AG04449 (cell line): ENCODE measurements at places on chromosomes 2 and 18.

GRCh38 chr2:98372121-98372520 is 25.9 kb downstream of the CNGA3 start:
- DNase-seq, result no peak

GRCh38 chr2:184589261-184589660 is 9.1 kb upstream of the ZNF804A start:
- no peak for DNase-seq

DNA sequence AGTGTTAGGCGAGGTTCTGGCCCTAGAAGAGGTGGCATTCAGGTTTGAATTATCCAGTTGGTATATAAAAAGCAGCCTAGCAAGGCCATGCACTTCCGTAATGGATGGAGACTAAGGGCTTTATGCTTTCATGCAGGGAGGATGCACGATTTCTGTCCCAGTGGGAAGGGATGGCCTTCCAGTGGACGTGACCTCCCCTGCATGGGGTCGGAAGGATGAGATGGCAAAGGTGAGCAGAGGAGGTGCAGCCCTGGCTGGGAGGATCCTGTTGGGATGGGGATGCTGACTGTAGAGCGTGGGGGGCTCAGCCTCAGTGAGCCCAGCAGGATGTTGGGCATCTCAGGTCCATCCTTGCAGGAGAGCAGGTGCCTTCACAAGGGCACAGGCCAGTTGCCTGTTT is 4.8 kb downstream of the ASB18 start:
- no peak for DNase-seq

DNA sequence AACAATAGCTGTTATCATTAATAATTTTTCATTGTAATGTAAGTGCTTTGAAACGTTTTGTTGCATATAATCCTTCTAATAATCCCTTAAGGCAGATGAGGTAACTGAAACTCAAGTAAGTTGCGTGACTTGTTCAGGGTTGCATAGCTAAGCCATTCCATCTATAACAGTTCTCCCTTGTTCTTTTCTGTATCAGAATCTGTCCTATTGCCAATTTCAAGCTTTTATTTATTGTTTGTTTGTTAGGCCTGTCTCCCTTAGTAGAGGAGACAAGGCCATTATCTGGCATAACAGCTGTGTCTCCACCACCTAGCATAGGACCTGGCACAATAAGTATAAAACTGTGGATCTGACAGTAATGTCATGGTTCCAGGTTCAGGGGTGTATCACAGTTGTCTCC is 19.4 kb downstream of the BABAM2 start:
- DNase-seq, result no peak

DNA sequence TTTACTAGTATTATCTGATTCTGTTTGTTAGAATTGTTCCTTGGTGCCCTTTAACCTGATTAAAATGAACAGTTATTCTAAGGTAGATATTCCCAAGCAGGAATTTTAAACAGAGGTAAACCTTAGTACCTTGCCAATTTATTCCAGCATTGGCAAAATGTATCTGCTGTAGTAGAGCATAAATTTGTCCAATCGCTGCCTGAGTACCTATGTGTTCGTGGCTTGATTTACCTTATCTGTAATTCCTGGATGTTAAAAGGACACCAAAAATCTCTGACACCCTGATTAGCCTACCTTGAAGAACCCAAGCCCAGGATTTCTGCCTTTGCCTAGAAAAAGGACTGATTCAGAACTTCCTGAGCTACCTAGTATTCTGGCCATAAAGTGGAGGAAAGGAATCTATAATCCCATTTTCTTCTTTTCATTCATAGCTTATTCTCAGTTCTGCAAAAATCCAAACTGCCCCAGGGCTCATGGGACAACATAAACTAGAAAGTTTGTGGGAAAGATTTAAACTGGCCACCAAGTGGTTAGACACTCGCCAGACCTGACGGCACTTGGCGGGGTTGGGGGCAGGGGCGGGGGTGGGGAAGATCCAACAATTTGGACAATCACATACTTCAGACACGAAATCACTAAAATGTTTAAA is 16.2 kb upstream of the ZCCHC2 start:
- no peak for DNase-seq

DNA sequence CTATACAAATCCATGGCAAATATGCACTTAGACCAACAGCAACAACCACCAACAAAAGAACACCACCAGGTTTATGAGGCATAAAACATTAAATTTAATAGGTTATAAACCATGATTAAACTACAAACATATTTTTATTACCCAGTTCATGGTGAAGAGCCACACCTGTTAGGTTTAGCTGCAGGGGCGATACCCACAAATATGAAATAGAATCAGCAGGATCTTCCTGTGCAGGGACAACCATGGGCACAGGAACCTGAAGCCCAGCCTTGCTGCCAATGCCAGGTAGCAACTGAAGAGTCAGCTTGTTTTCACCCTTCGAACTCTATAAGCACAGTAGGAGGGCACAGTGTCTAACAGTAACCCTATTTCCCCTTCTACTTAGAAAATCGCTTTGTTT is 675.0 kb downstream of the SATB2 start:
- DNase-seq, result no peak

DNA sequence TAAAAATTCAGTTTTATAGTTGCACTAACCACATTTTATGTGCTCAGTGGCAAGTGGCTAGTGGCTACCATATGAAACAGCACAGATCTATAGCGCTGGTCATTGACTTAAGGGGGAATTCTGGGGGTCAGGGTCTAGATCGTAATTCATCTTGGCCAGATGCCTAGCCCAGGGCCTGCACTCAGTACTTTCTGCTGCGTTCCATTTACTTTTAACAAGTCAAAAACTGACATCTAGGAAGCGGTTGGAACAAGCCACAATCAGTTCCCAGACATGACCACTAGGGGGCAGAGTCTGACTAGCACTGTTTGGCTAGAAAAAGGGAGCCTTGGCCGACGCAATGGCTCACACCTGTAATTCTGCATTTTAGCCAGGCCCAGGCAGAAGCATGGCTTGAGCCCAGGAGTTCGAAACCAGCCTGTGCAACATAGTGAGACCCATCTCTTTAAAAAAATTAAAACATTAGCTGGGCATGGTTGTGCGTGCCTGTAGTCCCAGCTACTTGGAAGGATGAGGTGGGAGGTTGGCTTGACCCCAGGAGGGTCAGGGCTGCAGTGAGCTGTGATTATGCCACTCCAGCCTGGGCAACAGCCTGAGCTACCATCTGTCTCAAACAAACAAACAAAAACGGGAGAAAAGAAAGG is 9.0 kb upstream of the TMBIM1 start:
- DNase-seq, result no peak

GRCh38 chr2:46561731-46562450 is 82.5 kb downstream of the TMEM247 start:
- DNase-seq, result no peak

DNA sequence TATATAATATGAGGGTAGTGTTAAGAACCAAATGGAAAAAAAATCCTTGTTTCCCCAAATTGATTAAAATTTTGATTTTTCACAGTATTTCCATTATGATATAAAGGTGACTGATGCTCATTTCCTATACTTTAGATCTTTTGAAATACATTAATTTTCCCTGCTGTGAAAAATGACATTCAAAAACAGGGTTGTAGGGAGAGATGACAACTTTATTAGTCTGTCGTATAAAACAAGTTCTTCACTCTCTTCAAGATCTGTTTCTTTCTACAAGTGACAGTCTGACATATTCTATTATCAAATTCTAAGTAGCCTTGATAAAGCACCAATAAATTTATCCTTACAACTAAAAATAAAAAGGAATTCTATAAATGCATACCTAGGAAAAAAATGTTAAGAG is 45.3 kb upstream of the VWC2L start:
- no peak for DNase-seq

DNA sequence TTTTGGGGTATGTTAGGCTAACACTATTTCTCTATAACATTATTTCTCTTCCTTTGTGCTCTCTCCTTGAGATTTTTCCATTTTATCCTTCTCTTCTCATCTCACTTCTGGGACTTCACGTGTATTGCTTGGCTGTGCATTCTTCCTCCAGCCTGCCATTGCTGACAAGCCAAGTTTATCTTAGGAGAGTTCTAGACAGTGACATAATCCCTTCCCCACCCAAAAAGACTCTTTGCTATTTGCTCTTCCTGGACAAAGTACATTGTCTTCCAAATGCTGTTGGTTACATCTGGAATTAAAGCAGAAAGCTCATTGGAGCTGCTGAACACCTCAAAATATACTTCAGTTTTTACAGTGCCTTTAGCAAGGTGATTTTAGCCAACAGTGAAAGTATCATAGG is 8.9 kb downstream of the TSPYL6 start:
- no peak for DNase-seq

- DNase-seq, result no peak
Measured at GRCh38 chr2:172878260-172878659, 142.6 kb downstream of the RAPGEF4 start.

DNA sequence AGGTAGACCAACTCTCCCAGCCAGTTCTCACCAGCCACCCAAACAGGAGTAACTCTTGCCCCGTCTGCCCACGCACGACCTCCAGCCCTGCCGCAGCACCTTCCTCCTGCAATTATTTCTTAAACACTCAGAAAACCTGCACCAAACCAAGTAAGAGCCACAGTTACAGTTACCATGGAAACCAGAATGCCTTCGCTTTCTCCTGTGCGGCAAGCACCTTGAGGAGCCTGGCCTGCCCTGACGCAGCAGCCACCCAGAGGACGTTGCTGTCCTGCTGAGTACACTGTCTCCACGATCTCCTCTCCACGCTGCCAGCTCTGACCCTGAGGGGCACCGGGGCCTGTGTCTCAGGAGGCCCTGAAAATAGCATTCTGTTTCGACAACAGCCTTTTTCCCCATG is 94.3 kb upstream of the SMIM21 start:
- no peak for DNase-seq

GRCh38 chr2:187369471-187369870 is 78.6 kb downstream of the CALCRL start:
- DNase-seq, result no peak

- DNase-seq, result no peak
Measured at GRCh38 chr18:60623331-60623730, 250.8 kb upstream of the MC4R start.

- DNase-seq, result no peak
Measured at GRCh38 chr18:65753520-65753919, 2.7 kb downstream of the CDH7 start.

- no peak for DNase-seq
Measured at GRCh38 chr2:239260546-239261327, 140.1 kb downstream of the HDAC4 start.

- no peak for DNase-seq
Measured at GRCh38 chr2:119517433-119517832, 6.8 kb downstream of the SCTR start.

- DNase-seq, result no peak
Measured at GRCh38 chr18:49968644-49969309, 155.4 kb upstream of the ACAA2 start.

DNA sequence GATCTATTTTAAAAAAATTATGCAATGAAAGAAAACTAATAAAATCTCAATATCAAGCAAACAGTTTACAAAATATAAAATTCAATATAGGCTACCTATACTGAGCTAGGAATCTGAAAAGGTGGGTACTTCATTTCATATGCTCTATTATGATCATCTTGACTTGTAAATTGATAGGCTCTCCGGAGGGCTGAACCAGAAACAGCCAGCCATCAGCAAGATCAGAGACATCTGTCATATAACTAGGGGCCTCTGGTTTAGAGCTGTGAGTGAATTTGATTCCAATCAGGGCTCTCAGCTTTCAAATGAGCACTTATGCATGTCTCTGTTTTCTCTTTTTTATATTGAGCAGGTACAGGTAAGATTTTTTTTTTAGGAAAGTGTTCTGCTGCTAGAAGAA is 114.2 kb downstream of the SPHKAP start:
- DNase-seq, result no peak

GRCh38 chr2:231541645-231542044 is 11.4 kb upstream of the NMUR1 start:
- DNase-seq, result no peak

GRCh38 chr18:62033207-62033606 is 140.4 kb upstream of the RNF152 start:
- no peak for DNase-seq

DNA sequence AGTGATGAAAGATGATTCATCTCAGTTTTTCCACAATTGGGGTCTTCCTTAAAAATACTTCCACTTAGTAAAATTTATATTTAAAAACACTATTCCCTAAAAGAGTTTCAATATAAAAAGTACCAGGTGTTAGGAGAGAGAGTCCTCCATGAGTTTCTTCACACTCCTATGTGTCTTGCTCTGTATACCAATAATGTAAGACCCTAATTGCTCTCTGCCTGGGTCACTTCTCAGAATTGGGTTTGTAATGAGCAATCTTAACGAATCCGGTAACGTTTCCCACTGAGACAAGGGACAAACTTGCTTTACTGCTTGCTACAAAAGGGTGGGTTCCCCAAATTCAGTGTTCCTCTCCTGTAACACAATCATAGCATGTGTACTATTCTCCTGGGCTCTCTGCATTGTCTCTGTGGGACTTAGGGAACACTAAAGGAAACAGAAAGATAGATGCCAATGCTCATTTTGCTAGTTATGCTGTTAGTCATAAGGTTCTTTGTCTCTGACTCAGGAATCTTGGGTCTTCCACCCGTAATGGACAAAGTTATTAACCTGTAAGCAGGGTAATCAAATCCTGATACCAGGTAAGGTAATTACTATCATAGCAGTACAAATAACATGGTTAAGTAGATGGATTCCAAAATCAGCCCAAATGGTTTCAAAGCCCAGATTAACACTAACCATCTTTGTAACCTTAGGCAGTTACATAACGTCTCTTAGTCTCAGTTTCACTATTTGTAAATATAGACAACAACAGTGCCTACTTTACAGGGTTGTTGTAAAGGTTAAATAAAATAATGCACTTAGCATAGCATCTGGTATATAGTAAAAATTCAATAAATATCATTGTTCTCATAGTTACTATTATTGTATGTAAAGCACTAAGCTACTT is 46.3 kb downstream of the ITSN2 start:
- DNase-seq, result peak; percentile 4

GRCh38 chr18:8286303-8286702 is 322.9 kb upstream of the RAB12 start:
- no peak for DNase-seq

DNA sequence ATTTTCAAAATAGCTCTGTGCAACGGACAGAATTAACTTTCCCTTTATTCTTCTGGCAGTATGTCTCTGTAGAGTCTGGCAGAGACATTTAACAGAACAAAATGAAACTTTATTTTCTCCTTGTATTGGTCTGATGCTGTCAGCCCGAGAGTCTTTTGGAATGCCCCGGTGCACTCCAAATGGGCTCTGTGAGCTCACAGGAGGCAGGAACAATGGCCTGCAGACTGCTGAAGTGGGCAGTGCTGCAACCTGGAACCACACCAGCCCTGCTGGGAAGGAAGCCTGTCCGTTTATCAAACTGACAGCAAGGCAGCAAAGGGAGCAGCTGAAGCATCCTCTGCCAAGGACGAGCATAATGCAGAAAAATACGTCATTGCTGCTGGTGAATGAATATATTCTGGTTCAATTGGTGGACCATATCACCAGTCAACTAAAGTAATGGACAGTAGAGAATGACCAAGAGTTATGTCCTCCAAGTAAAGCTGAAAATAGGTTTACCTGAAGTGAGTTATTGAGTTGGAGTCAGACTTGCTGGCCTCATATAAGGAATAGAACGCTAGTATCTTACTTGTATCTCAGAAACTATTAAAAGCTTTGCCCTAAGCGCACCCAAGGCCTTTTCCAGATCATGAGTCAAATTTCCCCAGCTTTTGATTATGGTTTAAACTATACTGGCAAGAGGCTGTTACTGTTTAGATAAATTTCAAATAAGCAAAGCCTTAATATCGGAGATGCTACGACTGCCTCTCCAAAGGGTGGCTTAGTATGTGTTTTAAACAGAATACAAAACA is 207.6 kb upstream of the TANK start:
- no peak for DNase-seq

- DNase-seq, result no peak
Measured at GRCh38 chr18:31401156-31402025, 24.8 kb downstream of the DSG4 start.

- no peak for DNase-seq
Measured at GRCh38 chr18:48000701-48001100, 70.2 kb upstream of the SMAD2 start.
